Stimulated activated CD4-positive, alpha-beta T cell treated with anti-CD3 and anti-CD28 coated beads, Interleukin-2, amount 100 ng/mL, for 24 hours (primary cell): ENCODE measurements at places on chromosomes 5 and 9.

DNA sequence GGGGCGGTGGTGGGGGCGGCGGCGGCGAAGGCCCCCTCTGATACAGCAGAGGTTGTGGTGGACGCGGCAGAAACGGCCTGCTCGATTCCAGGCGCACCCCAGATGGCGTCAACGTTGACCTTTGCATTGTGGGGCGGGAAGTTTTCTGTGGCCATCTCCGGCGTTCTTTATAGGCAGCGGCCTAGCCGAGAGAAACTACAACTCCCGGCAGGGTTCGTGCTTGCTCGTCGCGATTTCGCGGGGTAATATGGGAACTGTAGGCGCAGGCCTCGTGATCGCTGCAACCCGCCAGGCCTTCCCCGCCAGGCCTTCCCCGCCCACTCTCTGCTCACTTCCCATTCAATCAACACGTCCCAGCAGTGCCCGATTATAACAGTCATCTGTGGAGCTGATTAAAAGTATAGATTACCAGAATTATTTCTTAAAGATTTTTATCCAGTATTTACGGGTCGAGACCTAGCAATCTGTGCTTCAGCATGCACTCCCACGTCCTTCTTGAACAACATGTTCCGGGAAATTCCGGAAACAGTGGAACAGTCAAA, at the start of gene BOD1:
Gene BOD1, minus strand, starts transcription at position 74 of the 542 bp plus-strand sequence. CDS start 214 bp downstream, outside the sequence.
- peak; percentile 91 for DNase-seq

GRCh38 chr9:123872710-123873109, 57.2 kb downstream of the DENND1A start:
- no peak for DNase-seq

DNA sequence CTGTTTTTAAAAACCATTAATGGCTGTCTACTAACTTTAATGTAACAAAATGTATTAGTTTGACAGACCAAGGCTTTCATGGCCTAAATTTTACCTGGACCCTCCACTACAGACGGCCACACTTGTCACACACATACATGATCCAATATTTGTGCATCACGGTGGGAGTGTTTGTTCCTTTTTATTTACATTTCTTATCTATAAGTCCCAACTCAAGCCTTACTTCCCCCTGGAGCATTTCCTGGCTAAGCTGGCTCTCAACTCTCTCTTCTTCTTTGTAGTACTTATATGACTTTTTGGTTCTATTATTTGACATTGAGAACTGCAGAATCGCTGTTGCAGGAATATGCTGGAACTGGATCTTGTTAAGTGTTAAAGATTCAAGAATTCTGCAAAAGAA, 534.4 kb downstream of the RAB3C start:
- no peak for DNase-seq

DNA sequence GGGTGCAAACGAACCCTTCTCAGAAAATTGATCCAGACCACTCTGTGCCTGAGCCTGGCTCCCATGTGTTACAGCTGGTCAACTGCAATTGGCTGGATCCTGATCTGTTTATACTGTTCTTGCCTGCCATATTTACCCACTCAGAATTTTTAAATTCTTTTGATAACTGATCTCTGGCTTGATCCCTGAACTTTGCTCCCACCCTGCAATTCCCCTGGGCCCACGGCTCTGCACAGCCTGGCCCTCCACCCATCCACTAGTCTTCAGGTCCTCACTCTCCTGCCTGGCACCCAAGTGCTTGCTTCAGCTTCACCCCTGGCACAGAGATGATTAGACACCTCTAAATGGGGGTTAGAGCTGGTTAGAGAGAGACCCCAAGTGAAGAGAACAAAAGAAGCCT, 25.9 kb upstream of the MIER3 start:
- no peak for DNase-seq

- DNase-seq = no peak
Measured at GRCh38 chr9:33265211-33265865, 489 bp downstream of the CHMP5 start.

- DNase-seq = no peak
Measured at GRCh38 chr5:147382776-147383175, 127.1 kb downstream of the DPYSL3 start.

DNA sequence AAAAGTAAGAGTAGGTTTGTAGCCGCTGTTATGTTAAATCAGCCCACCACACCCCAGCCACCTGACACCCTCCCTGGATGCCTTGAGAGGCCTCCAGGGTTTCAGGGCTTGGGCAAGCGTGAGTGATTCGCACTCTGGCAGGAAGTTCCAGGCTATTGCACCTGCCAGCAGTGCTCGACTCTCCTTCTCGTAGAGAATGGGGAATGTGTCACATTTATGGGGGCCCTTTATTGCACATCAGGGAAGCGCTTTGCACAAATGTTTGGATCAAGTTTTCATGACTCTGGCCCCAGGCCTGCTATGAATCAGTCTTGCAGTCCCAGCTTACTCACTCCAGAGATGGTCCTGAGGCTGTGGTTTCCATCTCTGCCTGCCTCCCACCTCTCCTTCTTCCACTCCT, 66.1 kb upstream of the ADRA1B start:
- no peak for DNase-seq

DNA sequence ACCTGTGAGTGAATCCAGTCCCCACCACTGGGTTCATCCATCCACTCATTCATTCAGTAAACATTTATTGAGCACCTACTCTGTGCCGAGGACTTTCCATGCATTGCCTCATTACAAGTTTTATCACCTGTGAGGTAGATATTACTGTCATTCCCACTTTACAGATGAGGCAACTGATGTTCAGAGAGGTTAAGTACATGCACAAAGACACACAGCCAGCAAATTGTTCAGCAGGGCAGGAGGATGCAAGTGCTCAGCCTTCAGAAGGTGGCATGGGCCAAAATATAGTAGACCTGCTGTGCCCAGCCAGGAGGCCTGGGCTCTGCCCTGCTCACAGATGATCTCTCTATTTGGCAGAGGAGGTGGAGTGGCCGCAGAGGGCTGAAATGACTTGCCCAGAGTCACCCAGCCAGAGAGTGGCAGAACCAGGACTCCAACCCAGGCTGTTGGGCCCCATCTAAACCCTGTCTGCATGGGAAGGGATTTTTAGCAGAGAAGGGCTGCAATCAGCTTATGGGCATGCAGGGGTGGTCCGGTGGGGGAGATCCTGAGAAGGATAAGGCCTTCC, 7.6 kb upstream of the NEURL1B start:
- DNase-seq = no peak

DNA sequence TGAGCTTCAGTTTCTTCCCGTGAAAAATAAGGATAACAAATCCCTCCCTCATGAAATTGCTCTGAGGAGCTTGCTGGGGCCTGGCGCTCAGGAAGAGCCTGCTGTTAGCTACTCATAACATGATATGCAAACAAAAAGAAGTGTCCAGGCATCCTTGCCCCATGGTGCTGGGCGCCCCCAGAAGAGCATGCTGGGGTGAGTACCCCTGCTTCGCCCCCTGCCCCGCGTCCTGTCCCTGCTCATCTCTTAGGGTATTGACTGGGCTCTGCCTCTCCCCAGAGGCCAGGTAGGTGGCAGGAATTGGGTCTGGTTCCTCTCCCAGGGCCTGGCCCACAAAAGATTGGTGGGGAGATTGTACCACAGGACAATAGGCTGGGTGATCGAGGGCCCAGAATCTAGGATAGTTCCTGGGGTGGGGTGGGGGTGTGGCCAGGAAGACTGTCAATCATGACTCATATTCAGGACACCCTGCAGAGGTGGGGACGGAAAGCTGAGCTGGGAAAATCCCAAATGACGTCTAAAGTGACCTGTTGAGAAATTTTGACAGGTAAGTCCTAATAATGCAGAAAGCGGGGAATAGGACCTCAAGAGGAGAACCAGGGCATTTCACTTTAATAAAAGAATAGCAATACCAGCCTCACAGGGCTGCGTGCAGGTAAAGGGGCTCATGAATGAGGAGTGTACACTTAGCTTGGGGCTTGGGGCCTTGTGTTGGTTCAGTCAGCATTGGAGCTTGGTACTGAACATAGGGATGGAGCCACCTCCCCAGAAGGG, 8.9 kb downstream of the PITX1 start:
- no peak for DNase-seq

- no peak for DNase-seq
Measured at GRCh38 chr9:129769669-129770068, 16.8 kb upstream of the PTGES start.

DNA sequence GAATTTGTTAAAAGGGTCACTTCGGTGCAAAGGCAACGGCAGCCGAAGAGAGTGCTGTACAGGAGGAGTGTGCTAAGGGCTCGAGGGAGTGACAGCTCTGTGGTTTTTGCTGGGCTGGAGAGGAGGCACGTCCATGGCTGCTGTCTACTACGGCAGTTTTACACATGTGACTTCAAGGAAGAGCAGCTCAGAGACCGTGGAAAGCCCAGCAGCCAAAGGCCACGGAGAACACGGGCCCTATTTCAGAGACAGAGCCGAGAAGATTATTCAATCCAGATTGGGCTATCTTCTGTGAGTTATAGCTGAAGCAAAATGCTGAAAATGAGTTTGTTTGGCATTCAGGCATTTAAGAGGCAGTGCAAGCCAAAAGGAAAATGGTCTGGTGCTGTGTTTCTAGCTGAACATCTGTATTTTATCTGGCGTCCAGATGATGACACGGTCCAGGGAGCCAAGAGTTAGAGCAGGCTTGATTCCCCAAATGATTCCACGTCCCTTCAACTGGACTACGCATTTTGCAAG, 96.4 kb downstream of the RFK start:
- no peak for DNase-seq

DNA sequence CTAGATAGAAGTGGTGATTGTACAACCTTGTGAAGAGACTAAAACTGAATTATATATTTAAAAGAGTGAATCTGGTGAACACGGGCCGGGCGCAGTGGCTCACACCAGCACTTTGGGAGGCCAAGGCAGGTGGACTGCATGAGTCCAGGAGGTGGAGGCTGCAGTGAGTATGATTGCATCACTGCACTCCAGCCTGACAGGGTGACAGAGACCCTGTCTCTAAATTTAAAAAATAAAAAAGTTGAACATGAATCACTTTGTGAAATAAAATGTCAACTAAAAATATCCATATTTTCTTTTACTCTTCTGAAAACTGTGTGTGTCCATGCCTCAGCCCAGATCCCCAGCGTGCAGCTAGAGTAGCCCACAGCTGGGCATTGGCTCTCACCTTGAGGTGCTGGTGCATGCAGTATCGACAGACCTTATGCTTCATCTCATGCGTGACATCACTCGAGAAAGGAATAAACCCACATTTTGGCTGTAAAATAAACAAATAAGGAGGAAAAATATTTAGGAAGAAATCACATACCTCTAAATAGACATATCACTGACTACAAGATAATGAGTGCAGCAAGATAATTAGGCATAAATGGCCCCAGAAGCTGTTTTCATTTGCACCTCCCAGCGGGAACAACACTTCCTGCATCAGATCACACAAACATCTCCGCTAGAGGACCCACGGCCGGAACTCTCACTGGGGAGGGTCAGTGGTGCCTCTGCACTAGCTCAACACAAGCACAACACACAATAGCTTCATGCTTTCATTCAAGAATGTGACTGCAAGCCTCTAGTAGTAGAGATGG, 22.1 kb downstream of the IPPK start:
- no peak for DNase-seq

DNA sequence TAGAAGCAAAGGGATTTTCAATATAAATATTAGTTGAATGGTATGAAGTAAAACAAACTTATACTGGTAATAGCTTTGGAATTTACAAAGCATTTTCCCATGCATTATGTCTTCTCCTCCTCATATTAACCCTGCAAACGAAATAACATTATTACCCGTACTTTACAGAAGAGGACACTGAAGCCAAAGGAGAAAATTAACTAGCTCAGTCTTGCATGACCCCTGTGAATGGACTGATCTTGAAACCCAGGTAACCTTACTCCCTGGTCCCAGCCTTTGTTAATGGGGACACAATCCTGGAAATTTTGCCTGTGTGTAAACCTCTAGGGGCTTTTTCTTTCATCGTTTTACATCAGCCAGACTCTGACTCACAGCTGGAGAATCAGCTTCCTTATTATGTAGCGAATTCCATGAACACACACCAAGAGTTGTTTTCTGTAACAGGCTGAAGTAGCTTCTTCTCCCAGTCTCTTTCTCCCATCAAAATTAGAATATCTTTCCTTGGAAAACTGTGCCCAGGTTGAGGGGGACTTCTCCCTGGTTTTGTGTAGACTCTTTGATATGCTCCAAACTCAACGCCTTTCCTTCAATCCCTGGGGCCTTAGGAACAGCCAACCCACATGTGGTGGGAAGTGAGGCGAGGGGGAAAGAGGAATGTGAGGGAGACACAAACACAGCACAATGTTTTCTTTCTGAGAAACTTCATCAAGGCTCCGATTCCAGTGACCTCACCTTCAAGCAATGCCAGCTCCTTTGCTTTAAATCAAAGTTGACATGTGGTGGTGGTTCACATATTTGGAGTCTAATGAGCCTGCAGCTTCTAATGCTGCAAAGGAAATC, 480.9 kb upstream of the PAPPA start:
- no peak for DNase-seq

- DNase-seq = no peak
Measured at GRCh38 chr9:16642421-16643109, 227.9 kb downstream of the BNC2 start.

DNA sequence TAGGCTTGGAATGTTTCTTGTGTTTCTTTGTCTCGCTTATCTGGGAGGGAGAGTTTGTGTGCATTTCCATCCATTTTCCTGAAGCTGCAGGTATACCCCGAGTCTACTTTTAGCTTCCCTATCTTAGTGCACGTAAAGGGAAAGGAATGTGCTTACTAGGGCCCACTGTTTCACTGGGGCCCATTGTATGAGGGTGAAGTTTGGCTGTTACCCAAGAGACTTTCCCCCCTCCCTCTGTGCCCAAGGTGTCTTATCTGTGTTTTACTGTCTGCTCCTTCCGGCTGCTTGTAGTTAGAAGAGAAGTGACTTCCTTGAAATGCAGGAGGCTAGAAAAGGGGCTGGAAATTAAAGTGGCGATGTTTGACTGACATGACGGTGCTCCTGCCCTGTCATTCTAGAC, 12.1 kb upstream of the BTNL3 start:
- no peak for DNase-seq

DNA sequence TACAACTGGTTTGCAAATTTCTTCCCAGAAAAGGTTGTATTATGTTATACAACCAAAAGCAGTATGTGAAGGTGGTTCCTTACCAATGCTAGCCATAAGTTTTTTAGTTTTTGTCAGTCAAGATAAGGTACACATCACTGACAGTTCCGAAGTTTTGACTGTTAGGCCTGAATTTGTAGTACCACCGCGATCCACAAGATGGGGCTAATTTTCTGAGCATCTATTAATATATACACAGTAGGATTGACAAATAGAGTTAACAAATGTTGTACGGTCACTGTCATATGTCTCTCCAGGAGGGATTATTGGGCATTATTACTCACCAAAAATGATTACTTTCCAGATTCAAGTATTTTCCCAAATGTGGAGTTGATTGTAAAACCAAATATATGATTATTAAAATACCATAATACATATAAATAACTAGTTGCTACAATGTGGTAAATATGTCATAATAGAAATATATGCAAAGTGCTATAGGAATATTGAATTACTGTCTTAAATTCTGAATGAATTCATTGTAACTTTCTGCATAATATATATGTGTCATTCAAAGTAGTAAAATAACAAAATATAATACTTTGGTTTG, 28.4 kb upstream of the LRRC19 start:
- DNase-seq = peak; percentile 65

GRCh38 chr9:32954642-32955041, 46.8 kb downstream of the APTX start:
- no peak for DNase-seq

- no peak for DNase-seq
Measured at GRCh38 chr5:1735320-1735970, 64.2 kb downstream of the MRPL36 start.
